ENCODE measurements at places on chromosomes 2 and 18. TPM values are rescaled to one million over a fixed set of nuclear protein-coding genes. Genes with fewer than 3 reads are reported as not detected.

DNA sequence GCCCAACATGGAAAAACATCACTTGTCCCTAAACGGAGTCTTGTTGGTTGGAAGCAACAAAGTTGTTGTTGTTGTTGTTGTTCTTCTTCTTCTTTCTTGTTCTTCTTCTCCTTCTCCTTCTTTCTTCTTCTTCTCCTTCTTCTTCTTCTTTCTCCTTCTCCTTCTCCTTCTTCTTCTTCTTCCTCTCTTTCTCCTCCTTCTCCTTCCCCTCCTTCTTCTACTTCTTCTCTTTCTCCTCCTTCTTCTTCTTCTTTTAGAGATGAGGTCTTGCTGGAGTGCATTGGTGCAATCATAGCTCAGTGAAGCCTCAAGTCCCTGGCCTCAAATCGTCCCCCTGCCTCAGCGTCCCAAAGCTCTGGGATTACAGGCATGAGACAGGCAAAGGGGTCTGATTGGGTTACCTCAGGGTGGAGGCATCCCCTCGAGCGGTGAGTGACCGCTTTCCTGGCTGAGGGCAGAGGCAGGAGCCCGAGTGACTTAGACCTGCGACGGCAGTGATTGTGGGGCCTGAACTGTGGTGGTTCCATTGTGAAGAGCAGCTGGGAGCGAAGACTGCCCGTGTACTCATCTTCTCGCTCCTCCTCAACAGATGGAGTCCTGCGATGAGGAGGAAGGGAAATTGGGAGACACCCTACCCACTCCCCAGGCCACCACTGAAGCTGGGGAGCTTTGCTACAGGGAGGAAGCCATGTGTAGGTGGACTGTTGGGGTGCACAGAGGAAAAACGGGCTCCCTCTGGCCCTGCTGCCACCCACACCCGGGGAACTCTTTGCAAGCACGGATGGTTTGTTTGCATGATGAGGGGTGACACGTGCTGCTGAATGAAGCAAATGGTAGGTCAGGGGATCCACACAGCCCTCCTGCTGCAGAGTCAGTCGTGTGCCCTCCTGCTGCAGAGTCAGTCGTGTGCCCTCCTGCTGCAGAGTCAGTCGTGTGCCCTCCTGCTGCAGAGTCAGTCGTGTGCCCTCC lies 7.0 kb upstream of the PER2 start:
- DNase-seq: no peak

- DNase-seq: no peak
These were observed 8.4 kb upstream of the NMI start for GRCh38 chr2:151297882-151298281.

DNA sequence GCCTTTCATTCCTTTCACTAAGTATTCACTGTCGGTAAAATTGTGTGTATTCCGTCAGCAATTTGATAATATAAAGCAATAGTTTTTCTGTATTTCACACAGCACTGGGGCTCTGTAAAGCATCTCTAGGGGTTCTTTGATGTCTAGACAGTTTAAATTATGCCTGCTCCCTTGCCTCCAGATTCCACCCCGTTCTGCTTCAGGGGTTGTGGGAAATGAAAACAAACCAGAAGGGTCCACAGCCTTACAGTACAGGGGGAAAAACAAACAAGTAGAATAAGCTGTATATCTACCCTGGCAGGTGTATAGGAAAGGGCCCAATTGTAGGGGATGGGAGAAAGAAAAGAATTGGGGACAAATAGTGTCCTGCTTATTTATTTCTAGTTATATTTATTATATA lies 63.1 kb downstream of the ASXL3 start:
- no peak for DNase-seq

DNA sequence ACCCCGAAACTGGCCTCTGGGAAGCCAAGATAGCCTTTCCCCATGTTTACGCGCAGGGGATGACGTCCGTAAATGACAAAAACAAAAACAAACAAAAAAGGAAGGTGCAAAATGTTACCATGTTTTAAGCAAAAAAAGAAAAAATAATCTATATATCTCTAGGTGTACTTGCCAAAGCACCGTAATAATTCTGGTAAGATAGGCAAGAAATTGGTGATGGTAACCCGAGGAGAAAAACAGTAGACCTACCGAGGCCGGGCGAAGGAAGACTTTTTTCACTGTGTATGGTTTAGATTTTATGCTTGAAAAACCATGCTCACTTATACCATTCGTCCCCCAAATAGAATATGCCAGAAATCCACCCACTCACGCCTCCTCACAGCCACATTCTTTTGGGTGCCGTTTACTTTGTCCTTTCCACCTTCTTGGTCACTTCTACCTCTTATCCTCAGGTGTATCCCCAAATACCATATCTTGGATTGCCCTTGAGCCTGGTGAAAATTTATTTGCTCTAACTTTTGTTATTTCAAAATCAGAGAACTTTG lies 8.0 kb downstream of the GATA6 start:
- DNase-seq: no peak

- DNase-seq: no peak
These were observed 58.0 kb upstream of the ROCK2 start for GRCh38 chr2:11402436-11402835.

DNA sequence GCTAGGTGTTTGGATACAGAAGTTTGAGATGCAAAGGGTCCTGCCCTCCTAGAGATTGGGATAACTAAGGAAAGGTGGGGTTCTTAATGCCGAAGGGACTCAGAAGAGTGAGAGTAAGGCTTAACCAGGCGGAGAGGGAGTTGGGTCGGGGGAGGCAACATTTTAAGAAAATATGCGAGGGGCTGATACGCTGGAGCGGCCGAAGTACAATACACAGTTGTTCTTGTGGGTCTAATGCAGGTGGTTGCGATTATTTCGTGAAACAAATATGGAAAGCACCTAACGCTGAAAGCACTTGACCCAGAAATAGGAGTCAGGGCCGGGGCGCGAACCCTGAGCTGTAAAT lies 344 bp upstream of the MRPL33 start:
- DNase-seq: no peak

DNA sequence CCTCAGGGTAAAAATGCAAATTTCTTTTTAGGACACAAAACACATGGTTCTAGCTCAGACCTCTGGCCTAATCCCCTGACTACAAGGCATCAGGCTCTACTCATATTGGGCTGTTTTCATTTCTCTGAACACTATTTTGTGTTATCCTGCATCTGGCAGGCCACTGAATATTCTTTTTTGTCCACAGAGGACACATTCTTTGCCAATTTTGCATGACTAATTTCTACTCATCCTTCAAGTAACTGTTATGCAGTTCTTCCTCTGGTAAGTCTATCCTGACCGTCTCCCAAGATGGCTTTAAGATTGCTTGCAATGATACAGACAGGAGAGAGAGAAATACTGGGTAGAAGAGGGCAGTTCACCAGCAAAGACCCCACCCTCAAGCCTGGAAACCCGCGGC lies 107.6 kb upstream of the RGPD4 start:
- no peak for DNase-seq

GRCh38 chr2:74530239-74531187 lies 780 bp downstream of the HTRA2 start:
- peak; percentile 63 for DNase-seq

DNA sequence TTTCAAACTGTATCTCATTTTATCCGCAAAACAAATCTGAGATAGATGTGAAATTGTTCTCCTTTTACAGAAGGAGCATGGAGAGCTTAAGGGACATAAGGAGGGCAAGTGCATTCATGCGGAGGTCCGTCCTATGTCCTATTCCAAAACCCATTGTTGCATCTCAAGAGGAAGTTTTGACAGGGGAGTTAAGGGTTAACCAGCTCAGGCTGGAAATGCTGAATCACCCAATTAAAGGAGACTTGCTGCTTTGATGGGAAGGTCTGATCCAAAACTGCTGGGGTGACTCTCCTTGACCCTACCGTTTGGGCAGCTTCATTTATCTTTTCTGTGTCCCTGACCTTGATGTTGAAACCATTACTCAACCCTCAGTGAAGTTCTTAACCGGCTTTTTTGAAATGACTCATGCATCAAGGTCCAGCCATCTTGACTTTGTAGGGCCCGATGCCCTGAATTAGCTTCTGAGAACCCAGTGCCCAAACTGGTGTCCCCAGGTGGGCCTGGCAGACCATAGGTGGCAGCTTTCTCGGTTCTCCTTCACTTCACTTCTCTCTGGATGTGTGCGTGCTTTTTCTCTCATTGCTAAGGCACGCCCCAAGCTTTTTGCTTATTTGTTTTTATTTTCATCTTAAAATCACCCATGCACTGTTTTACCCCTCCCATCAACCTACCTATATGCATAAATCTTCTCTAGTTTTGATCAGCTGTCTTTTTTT lies 15.9 kb upstream of the TXNDC2 start:
- no peak for DNase-seq

GRCh38 chr2:180017784-180018183 lies 10.7 kb upstream of the CWC22 start:
- no peak for DNase-seq

GRCh38 chr2:12694990-12695774 lies 21.6 kb upstream of the TRIB2 start:
- DNase-seq: no peak

GRCh38 chr2:54669677-54670484 lies 53.6 kb upstream of the EML6 start:
- DNase-seq: no peak

- no peak for DNase-seq
These were observed 178.6 kb downstream of the SETBP1 start for GRCh38 chr18:44859263-44859662.

DNA sequence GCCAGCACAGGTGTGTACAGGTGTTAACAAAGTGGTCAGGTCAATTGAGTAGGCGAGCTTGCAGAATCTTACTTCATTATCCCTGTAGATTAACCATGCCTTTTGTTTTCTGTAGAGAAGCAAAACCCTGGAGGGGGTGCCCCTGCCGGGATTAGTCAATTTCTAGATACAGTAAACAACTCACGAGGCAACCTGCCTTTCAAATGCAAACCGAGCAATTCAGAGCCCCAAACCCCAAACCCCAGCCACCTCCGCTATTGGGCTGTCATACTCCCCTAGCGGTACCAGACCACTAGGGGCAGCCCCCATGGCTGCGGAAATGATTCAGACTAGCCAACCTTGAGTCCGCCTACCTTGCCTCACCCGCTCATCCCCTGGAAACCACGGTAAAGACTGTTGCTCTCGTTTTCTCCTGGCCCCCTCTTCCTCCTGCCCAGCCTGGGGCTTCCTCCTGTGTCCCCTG lies 61.4 kb upstream of the KIF5C start:
- peak; percentile 88 for DNase-seq

- DNase-seq: no peak
These were observed 31.5 kb upstream of the REG3A start for GRCh38 chr2:79191081-79191480.

- DNase-seq: no peak
These were observed 72.2 kb upstream of the OTOS start for GRCh38 chr2:240212425-240213225.

DNA sequence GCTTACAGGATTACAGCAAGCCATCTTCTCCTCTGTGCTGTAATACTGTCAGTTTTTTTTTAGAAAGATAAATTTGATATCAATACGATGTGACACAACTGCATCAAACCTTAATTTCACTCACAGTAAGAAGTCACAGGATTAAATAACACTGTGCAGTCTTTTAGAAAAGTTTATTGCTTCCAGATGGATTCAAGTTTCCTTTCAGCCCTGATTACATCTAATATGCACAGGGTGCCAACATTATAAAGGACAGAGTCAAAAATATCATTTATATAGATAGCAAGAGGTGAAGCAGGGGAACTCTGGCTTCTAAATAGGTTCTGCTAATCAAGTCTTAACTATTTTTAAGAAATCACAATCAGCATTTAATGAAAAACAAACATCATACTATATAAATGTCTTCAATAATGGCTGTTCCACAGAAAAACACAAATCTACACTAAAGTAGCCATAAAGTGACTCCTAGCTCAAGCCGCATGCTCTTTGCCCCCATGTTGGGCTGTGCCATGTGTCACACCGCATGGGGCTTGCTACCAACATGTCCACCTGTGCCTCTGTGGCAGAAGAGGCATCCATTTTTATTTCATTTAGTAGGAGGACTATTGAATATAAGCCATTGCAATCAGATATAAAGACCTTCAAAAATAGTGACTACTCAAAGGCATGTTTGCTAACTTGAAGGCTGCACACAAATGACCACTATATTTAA lies 35.0 kb downstream of the CERKL start:
- no peak for DNase-seq

DNA sequence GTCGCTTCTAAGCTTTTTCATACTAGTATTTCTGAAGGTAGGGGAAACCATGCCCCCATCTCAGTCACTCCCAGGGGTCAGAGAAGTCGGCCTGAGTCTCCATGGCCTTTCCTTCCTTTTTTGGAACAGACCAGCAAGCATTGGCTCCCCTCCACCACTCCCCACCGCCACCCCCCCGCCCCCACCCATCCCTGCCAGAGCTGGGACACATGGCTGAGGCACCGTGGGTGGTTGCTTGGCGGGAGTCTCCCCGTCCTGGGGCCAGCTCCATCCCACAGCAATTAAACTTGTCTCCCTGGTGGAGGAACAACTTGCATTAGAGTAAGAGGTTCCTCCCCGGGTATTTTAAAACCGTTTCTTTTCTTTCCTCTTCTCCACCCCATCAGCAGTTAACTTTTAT lies 100.8 kb upstream of the TFPI start:
- no peak for DNase-seq

DNA sequence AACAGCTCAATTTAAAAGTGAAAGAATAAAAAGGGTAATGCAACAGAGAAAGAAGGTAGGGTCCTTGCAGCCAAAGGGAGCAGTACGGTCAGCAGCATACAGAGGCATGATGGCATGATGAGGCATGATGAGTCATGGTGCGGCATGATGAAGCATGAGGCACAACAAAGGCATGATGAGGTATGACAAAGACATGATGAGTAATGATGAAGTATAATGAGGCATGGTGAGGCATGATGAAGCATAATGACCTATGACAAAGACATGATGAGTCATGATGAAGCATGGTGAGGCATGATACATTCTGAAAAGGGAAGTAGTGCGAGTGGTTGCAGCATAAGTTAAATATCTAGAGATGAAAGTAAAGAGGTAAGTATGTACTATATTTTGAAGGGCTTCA lies 673.2 kb downstream of the TMEM182 start:
- no peak for DNase-seq

DNA sequence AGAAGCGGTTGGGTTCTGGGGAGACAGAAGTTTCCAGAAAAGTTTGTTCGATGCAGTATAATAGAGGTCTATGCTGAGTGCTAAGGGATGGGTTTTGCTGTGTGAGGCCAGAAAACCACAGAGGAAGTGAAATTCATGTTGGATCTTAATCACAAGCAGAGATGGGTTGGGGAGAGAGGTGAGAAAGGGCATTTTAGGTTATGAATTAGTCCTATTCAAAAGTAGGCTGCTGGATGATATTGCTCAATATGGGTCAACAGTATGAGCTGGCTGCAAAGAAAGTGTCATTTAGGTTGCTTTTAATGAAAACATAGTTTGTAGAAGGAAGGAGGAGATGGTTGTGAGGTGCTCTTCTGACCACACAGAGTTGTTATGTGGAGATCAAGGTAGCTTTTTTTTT lies 118.8 kb upstream of the LHCGR start:
- DNase-seq: no peak

Gene ARHGEF4
- total RNA-seq: 0.30 TPM

Gene MBP
- total RNA-seq: 95.3 TPM

Gene DYNC1I2
- total RNA-seq: 51.5 TPM

Gene PDE1A
- total RNA-seq: not detected

Gene SCN9A
- total RNA-seq: 0.15 TPM

Gene MEP1B
- not detected for total RNA-seq

Gene GPR55
- total RNA-seq: 7.3 TPM

Gene CCDC74B
- 1.6 TPM for total RNA-seq

Gene PUM2
- total RNA-seq: 147 TPM

Data from activated CD4-positive, alpha-beta memory T cell treated with anti-CD3 and anti-CD28 coated beads, Interleukin-2, amount 10 ng/mL, durations not matched to agents 7 days and 5 days (primary cell).